ENCODE measurements at places on chromosomes 11 and 22.

- DNase-seq, result no peak
Observed at GRCh38 chr11:115391598-115391997, 112.6 kb downstream of the CADM1 start.

DNA sequence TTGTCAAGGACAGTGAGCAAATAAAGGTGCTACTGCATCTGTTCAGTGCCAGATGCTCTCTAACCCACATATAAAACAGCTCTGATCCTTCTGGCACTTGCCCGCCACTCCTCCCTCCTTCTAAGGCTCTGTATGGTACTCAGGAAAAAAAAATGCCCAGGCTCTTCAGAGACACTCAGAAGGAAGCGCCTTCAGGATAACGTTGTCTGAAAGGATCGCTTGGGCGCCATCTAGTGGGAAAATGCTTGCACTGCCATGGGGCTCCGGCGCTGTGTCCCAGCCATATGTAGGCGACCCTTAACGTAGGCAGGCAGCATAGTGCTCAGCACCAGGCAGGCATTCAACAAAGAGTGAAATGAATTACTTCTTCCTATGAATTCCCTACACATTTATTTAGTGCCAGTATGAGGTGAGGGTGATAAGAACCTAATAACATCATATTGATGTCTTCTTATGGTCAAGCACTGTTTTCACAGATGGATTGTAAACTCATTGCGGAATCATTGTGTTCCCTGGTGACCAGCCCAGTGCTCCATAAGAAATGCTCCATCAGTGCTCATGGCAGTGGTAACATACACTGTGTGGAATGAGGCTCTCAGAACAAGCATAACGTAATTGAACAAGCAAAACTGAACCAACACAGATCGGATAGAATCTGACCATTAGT, 39.6 kb downstream of the PAMR1 start:
- DNase-seq, result peak; percentile 79

GRCh38 chr22:35555483-35555890, 14.9 kb downstream of the RASD2 start:
- peak; percentile 79 for DNase-seq

DNA sequence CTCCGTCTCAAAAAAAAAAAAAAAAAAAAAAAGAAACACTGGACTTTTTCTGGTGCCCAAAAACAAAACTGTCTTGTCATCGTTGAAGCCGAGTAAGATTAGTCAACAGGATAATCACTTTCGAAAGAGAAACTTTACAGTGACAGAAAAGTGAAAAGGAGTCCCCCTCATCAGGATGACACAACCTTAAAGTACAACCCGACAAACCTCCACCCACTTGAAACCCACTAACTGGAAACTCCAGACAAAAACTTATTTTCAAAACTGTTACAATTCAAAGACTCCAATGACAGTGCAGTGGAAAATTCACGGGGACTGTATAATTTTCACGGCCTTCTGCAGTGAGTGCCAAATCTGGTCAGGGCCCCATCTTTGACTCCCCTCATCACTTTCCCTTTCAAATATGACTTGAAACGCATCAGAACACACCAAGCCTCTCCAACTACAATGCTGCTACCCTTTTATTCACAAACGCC, 1.3 kb downstream of the DENND5A start:
- peak; percentile 34 for DNase-seq
